ENCODE measurements at places on chromosomes 13 and 19.

DNA sequence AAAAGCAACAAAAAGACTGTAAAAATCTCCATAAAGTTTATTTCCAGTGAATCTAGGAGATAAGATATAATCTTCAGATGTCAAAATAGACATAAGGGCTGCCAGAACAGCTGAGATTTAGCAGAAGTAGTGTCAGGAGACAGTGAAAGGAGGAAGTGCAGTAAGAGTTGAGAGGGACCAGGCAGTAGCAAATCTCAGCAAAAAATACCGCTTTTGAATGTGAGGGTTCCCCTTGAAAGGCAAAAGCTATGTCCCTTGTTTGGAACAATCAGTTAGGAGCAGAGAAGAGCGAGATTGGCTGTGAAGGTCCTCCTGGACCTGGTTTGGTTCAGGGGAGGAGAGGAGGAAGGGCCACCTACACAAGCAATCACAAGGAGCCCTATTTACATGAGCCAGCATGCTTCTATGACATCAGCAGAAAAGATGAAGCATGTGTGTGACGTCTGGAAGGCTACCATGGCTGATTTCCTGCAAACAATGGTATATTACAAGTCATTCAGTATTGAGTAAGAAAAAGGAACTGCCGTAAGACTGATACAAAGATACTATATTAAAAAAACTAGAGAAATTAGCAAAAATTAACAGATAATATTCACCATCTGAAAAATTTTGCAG lies 98.9 kb upstream of the SIAH3 start:
- no peak for DNase-seq

- DNase-seq: no peak
Observed at GRCh38 chr19:1015782-1016646, 4.9 kb downstream of the TMEM259 start.

- DNase-seq: no peak
Observed at GRCh38 chr19:32022044-32022640, 323.3 kb upstream of the ZNF507 start.

- no peak for DNase-seq
Observed at GRCh38 chr13:107202371-107203023, 634.6 kb upstream of the ARGLU1 start.

All from CD4-positive, alpha-beta memory T cell (primary cell).